Activated CD8-positive, alpha-beta memory T cell treated with anti-CD3 and anti-CD28 coated beads for 1 hour (primary cell): ENCODE measurements at places on chromosomes 16 and 17.

GRCh38 chr17:32484041-32484461 is 2.7 kb upstream of the CDK5R1 start:
- no peak for DNase-seq

GRCh38 chr17:41315204-41315794 is at the start of gene KRTAP17-1:
Gene KRTAP17-1 (minus strand): TSS chr17:41315710. CDS start chr17:41315650, 60 bp downstream.
- no peak for DNase-seq

- no peak for DNase-seq
These were observed 6.1 kb downstream of the ACACA start for GRCh38 chr17:37400505-37400904.

- DNase-seq = no peak
These were observed 2.3 kb upstream of the MAZ start for GRCh38 chr16:29804020-29804419.

DNA sequence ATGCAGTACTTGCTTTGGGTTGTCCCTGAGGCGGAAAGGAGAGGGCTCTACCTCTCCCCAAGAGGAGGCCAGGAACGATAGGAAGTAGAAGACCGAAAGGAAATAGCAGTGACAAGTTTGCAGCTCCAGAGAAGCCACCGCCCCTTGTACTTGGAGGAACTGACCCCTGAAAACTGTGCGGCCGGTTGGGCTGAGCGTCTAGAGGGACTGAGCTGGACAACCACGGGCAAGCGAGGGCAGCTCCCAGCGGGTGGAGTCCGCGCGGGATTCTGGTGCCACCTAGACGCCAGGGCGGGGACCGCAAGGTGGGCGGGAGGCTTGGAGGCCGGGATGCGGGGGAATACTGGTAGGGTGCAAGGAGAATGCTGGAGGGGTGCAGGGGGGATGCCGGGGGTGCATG is 1.3 kb upstream of the SLC6A4 start:
- no peak for DNase-seq

- no peak for DNase-seq
These were observed 20.6 kb downstream of the RTN4RL1 start for GRCh38 chr17:2004435-2004952.

DNA sequence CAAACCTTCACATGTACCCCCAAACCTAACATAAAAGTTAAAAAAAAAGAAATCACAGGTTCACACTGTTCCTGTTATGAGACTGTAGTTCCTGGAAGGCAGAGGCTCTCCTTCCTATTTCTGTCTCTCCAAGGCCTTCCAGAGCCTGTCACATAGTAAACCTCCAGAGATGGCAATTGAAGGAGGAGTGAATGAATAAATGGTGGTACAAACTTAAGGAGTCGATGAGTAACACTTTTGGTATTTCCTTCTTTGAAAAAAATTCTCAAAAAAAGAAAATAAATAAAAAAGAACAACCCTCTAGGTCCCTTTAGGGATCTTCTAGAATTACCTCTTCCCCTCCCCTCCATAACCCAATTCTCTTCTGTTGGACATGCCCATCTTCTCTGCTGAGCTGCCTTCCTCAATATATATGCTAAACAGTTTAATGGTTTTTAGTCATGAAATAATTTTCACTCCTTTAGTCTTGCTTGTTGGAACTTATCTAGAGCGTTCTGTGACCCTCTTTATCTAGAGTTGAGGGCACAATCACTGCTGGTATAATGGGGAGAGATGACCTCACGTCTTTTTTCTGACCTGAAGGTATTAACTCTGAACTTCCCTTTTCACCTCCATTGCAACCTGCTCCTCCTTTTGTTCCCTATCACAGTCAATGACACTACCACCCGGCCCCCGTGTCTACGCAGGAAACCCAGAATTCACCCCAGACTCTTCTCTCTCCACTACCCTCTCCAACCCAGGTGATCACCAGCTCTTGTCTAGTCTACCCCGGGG is 1.7 kb upstream of the TAF15 start:
- no peak for DNase-seq

- peak; percentile 66 for DNase-seq
These were observed 10.1 kb downstream of the P3H4 start for GRCh38 chr17:41801374-41802271.
